ENCODE measurements at places on chromosomes 2 and 18. TPM values are rescaled to one million over a fixed set of nuclear protein-coding genes. Genes with fewer than 3 reads are reported as not detected.

GRCh38 chr2:75200140-75201096, 1.1 kb upstream of the TACR1 start:
- DNase-seq = peak; percentile 61

DNA sequence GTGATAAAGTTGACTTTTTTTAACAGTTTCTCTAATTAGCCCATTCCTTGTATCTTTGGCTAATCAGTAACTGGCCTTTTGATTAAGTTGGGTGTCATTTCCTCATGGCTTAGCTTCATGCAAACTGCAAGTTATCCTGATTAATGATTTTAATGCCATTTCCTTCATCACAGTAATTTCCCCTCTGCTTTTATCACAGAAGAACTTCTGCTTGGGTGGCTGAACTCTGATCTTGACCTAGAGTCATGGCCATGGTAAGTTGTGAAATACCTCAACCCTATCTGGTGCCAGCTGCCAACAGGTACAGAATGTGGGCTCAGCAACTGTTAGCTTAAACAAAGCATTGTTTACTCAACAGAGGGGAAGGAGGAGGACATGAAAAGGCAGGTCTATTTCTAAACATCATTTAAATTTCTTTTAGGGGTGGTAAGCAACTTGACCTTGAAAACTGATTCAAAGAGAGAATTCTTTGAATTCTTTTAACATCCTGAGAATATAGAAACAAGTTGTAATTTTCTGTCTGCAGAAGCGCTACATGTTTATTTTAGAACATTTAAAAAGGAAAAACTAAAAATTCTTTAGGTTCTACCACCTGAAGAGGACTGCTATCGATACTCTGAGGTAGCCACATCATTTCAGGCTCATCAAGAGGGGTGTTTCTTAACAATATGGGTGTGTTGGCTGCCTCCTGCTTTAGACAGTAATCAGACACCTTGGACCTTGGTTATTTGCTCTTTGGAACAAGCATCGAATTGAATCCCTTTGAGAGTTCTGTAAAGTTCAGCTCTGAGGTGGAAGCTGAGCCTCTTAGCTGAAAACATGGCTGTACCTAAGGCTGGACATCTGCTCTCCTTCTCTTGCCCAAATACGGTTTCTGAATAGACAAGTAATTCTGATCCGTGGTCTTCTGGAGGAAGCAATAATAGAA, 39.7 kb downstream of the ANXA4 start:
- no peak for DNase-seq

DNA sequence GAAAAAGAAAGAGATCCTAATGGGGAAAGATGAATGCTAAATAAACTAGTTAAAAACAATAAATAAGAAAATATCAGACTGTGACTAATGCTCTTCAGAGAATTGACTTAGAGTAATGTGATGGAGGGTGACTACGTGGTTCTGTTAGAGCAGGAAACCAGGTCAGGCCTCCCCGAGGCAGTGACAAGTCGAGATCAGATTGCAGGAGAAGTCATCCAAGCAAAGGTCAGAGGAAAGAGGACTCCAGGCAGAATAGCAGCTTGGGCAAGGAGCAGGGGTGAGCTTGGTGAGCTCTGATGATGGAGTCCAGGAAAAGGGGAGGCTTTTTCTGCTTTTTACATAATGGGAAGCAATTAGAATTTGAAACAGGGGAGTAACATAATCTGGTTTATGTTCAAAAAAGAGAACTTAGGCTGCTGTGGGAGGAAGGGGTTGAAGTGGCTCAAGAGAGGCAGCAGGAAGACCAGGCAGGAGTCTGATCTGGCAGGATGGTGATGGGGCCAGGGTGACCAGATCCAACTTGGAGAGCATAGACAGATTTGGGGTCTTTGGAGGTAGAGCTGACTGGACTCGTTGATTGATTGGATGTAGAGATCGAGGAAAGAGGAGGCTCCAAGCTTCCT, 27.3 kb upstream of the ITGB6 start:
- no peak for DNase-seq

DNA sequence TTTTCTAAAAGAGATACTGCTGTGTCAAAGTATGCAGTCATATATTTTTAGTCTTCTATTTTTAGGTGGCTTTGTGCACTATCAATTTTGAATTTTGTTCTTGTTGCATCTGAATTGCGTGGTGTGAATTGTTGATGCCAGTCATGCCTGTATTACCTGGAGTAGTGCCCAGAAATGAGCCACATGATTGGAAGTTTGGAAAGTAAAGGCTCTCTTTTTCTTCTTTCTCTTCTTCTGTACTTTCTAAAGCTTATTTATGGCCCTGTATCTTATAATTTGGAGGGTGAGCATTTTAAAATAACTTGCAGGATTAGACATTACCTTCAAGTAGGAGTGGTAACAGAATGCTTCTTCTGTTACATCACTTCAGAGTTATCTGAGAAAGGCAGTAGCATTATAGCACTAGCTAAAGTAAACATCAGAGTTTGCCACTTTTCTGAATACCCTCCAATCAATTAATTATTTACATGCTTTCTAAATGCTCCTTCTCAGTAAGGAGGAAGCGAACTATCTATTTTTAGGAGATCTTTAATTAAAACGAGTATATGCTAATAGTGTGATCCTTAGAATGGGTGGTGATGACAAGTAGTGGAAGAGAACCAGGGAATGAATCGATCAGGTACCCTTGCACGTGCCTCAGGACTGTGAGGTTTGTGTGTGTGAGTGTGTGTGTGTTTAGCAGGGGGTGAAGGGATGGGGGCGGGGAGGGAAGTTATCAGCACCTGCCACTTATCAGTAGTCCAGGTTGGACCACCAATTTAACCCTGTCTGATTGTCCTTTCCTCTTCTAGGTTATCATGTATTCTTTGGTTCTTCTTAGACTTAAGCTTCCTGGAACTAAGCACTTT, 112.5 kb downstream of the MAP3K20 start:
- DNase-seq = no peak

DSG2 gene
- total RNA-seq = 4.3 TPM

RNU2-63P gene
- total RNA-seq = not detected

DNA sequence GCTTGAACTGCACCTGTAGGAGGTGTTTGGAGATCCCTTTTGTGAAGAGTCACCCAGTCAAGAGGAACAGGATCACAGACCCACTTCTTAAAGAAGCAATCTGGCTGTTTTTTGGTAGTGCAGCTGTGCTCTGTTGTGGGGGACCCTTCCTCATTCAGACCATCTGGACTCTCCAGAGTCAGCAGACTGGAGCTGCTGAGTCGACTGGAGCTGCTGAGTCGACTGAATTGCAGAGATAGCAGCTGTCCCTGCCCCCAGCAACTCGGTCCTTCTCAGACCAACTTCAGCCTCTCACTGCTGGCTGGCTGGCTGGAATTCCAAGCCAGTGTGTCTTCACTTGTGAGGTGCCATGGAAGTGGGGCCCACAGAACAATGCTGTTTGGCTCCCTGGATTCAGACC, 56.8 kb downstream of the GTF3C3 start:
- no peak for DNase-seq

ADCYAP1 gene
- 4.9 TPM for total RNA-seq

DNA sequence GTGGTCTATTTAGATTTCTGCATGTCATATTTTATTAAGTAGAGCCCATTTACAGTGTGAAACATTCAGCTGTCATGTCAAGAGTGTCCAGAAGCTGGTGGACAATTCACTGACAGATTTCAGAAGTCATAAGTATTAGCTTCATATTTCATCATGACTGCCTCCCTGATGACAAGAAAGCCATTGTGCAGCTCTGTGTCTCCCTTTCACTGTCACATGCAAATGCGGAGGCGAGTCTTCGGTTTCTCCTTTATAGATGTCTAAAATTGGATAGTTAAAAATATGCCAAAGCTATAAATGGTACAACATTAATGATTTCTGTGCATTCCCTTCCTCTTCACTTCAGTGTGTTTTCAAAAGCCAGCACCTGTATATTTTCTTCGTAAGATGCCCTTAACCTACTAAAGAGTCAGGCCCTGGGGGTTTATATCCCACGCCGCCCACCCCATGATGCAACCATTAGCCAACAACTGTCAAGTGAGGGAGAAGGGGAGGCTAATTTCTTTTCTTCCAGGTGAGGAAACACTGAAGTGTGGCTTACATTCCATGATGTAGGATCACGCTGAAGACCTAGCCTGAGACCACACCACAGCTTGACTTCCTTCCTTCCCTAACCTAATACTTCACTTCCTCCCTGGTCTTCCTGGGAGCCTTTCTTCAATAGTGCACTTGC, 99.6 kb upstream of the DDX18 start:
- DNase-seq = no peak

- DNase-seq = peak; percentile 84
Observed at GRCh38 chr2:170929686-170930050, 615 bp downstream of the GORASP2 start.

SERPINB4 gene
- not detected for total RNA-seq

DNA sequence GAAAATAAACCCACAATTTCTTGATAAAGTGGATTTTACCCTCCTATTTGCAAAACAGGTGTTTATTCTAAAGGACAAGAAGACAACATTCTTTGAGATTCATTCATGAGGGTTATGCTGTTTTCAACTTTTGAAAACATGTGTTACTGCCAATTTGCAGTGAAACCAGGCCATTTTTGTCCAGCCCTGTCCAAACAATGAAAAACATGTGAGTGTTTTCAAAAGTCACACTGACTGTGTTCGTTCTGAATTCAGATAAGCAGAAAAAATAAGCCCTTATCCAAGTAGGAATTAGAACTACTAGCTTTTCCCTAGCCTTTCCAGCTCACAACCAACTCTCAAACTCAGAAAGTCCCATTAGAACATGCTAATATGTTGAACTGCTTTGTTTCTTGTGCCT, 148.1 kb upstream of the PID1 start:
- no peak for DNase-seq

DCC gene
- total RNA-seq = 0.78 TPM

Data from aorta (tissue), 5 donors.